ENCODE measurements at places on chromosomes 7 and 10.

DNA sequence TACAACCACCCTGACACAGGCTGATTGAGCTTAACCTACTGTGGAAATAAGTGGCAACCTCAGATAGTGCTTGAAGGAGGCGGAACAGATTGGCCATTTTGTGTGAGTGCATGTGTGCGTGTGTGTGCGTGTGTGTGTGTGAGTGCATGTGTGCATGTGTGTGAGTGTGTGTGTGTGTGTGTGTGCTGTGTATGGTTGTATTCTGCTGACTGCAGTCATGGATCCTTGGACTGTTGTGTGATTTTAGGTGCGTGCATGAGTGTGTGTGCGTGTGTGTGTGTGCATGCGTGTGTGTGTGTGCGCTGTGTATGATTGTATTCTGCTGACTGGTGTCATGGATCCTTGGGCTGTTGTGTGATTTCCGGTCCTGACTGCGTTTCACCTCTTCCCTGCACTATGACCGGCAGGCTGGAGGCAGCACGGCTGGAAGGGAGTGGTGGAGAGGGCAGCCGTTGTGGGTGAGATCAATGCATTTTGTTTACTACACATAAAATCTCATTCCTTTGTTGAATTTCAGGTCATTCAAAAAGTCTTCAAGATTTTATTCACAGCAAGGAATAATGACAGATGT is 6.3 kb downstream of the IQCE start:
- no peak for DNase-seq

- no peak for DNase-seq
These were observed 53.9 kb downstream of the ACADSB start for GRCh38 chr10:123062726-123063125.

DNA sequence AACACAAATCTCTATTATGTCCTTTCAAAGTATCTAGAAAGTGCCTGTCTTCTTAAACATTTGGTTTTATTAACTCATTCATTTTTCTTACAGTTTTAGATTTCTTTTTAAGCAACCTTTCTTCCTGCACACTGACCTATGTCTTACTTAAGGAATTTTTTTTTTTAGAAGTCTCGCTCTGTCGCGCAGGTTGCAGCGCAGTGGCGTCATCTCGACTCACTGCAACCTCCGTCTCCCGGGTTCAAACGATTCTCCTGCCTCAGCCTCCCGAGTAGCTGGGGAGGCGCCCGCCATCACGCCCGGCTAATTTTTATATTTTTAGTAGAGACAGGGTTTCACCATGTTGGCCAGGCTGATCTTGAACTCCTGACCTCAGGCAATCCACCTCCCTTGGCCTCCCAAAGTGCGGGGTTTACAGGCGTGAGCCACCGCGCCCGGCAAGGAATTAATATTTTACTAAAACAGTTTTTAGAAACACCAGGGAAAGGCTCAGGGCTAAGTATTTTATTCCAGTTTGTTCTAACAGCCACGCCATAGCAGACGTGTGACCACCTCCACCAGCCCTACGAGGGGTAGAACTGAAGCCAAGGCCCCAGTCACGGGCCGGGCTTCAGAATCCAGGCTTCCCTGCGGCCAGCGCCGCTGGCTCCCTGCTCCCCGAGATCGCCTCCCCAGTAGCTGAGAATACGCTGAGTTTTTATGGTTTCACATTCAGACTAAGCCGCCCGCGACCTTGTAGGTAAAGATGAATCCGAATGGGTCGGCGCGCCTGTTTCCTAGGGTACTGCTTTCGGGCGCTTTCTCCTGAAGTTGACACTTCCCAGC is 941 bp upstream of the LUC7L2 start:
- DNase-seq: peak; percentile 24

DNA sequence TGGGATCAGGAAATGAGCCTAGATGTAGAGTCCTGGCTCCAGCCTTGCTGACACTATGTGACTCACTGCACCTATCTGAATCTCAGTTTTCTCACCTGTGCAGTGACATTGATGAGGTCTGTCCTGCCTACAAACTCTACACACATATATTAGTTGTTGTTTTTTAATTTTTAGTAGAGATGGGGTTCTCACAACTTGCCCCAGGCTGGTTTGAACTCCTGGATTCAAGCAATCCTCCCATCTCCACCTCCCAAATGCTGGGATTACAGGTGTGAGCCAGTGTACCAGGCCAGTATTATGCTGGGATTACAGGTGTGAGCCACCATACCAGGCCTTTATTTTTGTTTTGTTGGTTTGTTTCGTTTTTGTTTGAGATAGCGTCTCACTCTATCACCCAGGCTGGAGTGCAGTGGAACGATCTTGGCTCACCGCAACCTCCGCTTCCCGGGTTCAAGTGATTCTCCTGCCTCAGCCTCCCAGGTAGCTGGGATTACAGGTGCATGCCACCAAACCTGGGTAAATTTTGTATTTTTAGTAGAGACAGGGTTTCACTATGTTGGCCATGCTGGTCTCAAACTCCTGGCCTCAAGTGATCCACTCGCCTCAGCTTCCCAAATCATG is 11.8 kb upstream of the DDIT4 start:
- DNase-seq: no peak

DNA sequence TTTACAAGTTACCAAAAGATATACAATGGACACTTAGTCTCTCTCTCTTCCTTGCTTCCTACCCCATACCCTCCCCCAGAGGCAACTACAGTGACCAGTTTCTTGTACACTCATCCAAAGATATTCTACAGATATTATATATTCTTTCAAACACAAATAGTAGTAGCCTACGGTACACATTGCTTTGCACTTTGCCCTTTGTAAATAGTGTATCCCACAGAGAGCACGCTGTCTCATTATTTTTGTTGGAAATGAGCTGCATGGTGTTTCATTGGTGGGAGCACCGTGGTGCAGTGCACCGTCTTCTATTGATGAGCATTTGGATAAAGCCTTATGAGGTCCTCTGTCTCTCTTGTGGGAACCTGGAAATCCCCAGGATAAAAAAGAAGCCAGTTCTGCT is 24.2 kb downstream of the STRA8 start:
- no peak for DNase-seq

GRCh38 chr7:38382684-38383083 is 109.2 kb upstream of the TARP start:
- no peak for DNase-seq

- no peak for DNase-seq
These were observed 133.6 kb upstream of the PRKCQ start for GRCh38 chr10:6713716-6714115.

DNA sequence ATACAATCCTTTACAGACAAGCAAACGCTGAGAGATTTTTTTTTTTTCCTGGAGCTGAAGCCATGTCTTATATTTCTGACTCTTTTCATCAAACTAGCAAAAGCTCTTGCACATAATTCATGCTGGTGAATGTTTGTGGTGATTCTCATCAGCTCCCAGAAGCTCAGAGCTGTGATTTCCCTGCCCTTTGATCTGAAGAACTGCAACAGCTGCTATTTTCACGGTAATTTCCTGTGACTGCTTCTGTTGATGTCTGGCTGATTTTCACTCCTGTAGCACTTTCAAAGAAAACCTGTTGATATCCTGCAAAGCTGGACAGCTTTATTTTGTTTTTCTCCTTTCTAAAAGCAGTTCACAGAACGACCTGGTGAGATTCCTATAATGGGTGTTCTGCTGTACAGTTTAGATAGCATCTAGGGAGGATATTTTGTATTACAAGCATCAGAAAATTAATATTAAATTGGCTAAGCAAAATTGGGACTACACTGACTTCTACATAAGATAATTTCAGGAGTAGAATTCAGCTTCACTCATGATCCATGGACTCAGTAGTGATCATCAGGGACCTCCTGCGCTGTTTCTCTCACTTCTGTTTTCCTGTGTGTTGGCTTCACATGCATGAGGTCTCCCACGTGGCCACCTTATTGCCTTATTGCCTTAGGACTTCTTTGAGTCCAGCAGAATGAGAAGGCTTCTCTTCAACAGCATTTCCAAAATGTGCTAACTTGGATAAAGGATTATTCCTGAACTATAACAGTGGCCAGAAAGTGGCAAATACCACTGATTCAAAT is 1111.6 kb upstream of the SORCS1 start:
- DNase-seq: no peak

DNA sequence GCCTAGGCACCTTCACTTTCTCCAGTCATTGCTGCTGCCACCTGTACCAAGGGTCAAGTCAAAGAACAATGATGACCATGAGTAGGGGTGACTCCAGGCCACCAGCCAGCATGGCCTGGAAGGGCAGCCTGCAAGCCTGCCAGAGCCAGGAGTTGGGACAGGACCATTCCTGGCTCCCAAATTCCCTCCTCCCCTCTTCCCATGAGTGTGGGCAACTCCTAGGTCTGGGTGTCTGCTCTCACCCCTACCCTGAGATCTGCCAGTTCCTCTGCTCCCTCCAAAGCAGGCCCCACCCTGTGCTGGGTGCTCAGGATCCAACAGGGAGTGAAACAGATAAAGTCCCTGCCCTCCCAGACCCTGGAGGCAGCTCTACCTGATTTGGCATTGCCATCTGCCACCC is 125.8 kb upstream of the NANOS1 start:
- no peak for DNase-seq

Data from stimulated activated CD4-positive, alpha-beta T cell treated with anti-CD3 and anti-CD28 coated beads, Interleukin-4, amount 100 ng/mL, for 4 hours (primary cell).